ENCODE measurements at places on chromosomes 12 and 14. TPM values are rescaled to one million over a fixed set of nuclear protein-coding genes. Genes with fewer than 3 reads are reported as not detected.
A peak's percentile ranks its signal among the peaks of the same experiment; 100 is the strongest.

DNA sequence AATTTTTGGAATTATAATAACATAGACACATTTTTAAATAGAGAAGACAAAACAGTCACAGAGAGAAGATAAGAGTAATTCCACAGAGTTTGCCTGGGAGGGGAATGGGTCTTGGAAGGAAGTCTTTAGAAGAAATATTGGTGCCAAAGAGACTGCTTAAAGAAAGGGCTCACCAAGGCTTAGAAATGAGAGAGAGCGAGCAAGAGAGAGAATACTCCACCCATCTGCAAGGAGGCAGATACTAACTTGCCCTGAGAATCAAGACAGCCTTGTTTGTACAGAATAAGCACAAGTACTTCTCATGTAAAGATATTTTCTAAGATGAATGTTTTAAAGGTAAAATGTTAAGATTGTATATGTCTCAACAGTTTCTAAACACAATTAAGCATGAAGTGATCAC is 165.5 kb downstream of the SLC38A4 start:
- DNase-seq = no peak

DNA sequence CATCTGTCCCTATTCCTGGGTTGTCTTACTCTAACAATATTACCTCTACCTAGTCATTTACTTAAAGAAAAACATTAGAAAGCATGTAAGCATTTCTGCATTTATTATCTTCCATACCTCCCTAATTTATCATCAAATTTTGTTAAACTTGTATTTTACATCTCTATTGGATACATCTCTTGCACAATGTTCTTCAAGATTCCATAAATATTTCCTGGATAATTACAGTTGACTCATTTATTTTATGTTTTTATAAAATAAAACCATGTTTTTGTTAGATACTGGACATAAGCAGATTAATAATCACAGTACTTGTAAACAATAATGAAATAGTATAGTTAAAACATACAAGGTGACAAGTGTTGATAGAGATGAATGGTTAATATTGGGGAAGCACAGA is 209.0 kb downstream of the TMTC3 start:
- no peak for DNase-seq

DNA sequence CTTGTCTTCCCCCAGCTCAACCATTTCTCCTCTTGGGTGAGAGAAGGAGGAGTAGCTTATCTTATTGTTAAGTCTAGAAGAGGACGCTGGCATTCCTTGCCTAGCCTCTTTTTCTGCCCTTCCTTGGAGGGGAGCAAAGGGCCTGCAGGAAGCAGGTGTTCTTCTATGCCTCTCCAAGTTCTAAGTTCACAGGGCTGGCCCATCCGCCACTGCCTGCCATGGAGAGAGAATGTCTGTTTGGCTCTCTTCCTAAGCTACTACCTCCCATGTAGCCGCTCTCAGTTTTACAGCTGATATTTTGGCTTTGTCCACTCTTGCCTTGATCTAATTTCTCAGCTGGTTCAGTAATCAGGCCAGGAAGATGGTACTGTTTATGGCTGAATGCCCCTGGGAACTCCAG is 201.2 kb downstream of the NTF3 start:
- DNase-seq = no peak

GRCh38 chr12:53798575-53798974 is 46.8 kb upstream of the CISTR start:
- DNase-seq = no peak

GRCh38 chr12:7054925-7055324 is 5.6 kb upstream of the C1S start:
- DNase-seq = no peak

DNA sequence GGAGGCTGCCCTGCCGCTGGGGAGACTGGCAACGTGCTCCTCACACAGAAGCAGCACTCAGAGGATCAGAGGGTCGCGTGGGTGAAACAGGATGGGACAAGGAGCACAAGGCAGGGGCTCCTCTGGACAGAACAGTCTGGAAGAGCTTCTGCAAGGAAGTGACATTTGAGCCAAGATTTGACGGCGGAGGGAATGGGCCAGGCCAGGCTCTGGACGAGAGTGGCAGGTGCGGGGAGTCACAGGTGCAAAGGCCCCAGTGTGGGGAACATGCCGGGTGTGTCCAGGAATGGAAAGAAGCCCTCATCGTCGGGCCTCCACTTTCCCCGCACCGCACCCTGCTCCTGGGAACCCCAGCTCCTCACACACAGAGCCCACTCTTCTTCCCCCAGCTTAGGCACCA is 84.0 kb downstream of the RFLNA start:
- no peak for DNase-seq

DNA sequence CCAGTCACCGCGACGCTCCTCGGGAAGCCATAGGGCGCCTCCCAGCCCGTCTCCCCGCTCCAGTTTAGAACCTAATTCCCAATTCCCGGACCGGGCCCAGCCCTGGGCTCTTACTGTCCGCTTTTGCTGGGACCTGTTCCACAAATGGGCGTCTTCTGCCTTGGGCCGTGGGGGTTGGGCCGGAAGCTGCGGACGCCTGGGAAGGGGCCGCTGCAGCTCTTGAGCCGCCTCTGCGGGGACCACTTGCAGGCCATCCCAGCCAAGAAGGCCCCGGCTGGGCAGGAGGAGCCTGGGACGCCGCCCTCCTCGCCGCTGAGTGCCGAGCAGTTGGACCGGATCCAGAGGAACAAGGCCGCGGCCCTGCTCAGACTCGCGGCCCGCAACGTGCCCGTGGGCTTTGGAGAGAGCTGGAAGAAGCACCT is 797 bp downstream of the UNG start:
- no peak for DNase-seq

DNA sequence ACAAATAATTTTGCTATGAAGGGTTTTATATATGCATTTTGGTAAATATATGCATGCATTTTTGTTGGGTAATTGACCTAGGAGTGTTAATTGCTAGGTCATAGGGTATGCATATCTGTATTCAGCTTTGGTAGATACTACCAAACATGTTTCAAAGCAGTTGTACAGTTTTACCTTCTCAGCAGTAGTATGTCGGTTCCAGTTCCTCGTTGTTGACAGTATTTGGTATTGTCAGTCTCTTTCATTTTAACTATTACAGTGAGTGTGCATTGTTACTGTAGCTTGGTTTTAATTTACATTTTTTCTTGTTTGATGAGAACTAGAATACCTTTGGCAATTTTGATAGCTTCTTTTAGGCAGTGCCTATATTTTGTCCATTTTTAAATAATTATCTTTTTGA is 98.9 kb downstream of the ARID2 start:
- no peak for DNase-seq

GRCh38 chr12:127861406-127861805 is 405.6 kb upstream of the TMEM132C start:
- no peak for DNase-seq

DNA sequence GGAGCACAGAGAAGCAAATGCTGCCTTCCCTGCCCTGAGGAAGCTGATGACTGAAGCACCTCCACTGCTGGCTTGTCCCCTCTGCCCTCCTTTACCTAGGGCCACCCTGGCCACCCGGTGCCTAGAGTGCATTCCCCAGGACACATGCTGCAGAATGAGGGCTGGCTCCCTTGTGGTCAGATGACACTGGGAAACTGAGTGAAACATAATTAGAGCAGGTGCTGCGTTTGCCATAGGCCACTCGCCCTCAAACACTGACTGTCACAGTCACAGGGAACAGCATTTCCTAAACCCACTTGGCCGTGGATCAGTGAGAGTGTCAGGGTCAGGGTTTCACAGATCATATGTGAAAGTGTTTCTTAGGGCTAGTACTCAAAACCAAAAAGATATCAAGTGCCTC is 16.0 kb downstream of the TCHP start:
- DNase-seq = no peak

DNA sequence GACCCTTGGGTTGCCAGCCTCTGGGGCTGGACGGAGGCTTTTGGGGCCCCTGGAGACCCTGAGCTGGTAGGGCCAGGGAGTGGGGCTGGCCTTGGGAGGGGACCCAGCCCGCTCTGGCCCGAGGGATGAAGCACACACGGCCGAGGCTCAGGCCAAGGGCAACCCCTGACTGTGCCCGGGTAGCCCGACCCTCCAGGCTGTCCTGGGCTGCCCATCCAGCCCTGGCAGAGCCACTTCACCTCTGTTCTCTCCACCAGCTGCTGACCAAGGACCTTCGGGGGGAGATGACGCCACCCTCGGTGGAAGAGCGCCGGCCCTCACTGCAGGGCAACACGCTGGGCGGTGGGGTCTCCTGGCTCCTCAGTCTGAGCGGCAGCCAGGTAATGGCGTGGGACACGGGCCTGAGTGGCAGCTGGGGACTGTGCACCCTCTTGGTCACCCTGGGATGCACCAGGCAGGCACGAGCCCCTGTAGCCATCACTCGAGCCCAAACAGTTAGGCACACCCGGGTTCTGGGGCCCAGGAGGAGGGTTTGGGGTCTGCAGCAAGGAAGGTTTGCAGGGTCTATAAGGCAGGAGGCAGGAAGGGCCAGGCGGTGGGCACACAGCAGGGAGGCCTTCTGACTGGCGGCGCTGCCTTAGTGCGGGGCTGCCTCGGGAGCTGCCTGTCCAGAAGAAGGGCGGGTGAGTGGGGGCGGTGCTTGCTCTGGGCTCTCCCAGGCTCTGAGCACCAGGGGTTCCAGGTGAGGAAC is 19.7 kb downstream of the ASPG start:
- no peak for DNase-seq

- DNase-seq = no peak
Observed at GRCh38 chr12:95605087-95605486, 53.8 kb upstream of the USP44 start.

- no peak for DNase-seq
Observed at GRCh38 chr12:58678753-58679152, 241.6 kb downstream of the LRIG3 start.

GRCh38 chr12:112270673-112271072 is 111.6 kb downstream of the HECTD4 start:
- DNase-seq = no peak

GRCh38 chr12:95336387-95337067 is 118.9 kb downstream of the VEZT start:
- DNase-seq = no peak

DNA sequence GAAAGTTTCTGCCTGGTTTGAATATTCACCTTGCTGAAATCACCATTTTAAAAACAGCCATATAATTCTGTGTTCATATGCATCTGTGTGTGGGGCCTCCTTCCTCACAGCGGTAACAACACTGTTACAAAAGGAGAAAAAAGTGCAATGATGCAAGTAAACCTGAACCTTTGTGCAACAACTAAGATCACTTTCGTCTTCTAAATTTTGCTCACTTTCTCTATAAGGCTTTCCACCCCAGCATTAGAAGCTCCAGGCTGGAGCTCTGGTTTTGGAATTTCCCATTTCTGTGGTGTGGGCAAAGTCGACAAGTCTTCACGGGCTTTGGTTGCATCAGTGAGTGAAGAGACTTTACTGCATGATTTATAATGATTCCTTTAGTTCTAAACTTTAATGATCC is 18.4 kb downstream of the FGD6 start:
- no peak for DNase-seq

- DNase-seq = no peak
Observed at GRCh38 chr14:77186911-77187648, 5.5 kb downstream of the TMEM63C start.

DNA sequence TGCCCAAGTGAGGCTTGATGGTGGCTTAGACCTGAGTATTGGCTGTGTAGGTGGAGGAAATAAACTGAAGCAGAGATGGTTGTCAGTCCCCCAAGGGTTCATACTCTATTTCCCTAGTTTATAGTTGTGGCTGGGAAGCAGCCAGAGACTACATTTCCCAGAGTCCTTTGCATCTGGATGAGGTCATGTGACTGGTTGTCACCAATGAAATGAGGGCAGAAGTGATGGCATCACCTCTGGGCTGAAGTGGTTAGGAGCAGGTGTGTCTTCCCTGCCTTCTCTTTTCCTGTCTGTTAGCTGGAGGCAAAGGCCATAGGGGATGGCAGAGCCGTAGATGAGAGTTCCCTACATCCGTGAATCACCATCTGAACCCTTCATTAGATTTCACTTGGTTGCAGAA is 16.3 kb upstream of the NOS1 start:
- no peak for DNase-seq

GRCh38 chr14:99479906-99480869 is at the start of gene SETD3:
Gene SETD3 (minus strand): TSS chr14:99480859. CDS start chr14:99465805, 15,054 bp downstream.
- DNase-seq = peak; percentile 11

- DNase-seq = no peak
Observed at GRCh38 chr12:31850268-31850667, 108.9 kb upstream of the RESF1 start.

- DNase-seq = no peak
Observed at GRCh38 chr14:101047326-101047725, 143.8 kb upstream of the RTL1 start.

- DNase-seq = no peak
Observed at GRCh38 chr14:32545506-32546210, 216.6 kb downstream of the AKAP6 start.

DNA sequence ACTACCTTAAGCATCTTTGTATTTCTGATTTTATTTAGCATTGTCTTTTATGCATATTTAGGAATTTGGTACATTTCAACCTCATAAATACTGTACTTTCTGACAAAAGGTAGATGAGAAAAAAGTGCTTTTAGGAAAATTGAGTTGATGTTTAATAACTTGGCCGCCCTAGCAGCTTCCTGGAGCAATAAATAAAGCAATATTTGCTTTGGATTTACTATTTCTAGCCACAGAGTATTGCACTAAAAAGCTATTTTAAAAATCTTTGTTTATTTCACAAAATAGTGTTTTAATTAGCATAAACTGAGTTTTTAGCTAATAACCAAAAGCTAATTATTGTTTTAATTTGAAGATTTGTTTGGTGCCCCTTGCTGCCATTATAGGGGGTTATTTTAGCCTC is 9.5 kb downstream of the PAPOLA start:
- no peak for DNase-seq

GRCh38 chr12:120229071-120229486 is 28.2 kb upstream of the RPLP0 start:
- DNase-seq = no peak

DNA sequence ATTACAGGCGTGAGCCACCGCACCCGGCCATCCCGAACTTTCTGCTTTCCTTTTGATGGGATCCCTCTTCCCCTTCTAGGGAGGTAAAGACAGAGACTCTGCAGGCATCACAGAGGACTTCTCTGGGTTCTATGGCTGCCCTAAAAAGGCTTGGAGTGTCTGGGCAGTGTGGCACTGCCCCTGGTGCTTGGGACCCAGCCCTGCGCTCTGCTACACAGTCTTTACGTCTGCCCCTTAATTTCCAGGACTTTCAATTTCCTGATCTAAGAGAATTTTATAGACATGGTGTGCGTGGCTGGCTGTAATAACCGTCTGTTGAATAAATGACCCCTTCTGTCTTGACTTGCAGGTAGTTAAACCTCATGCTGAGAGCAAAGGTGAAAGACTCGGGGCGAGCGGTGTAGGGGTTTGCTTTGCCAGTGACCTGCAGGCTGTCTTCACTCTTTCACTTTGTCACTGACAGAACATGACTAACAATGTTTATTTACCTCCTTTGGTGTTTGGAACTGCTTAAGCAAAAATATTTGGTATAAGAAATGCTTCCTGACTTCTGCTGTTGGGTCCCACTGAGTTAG is 110.9 kb upstream of the MAP1LC3B2 start:
- no peak for DNase-seq

GPR84 gene
- not detected for total RNA-seq

APOF gene
- total RNA-seq = not detected

LIN52 gene
- 17.3 TPM for total RNA-seq

ZFP36L1 gene
- 210 TPM for total RNA-seq

MUCL1 gene
- not detected for total RNA-seq

KIAA0586 gene
- total RNA-seq = 9.3 TPM

SLCO1C1 gene
- total RNA-seq = not detected

ARG2 gene
- 4.6 TPM for total RNA-seq

MGP gene
- 0.55 TPM for total RNA-seq

LBHD2 gene
- not detected for total RNA-seq

ARL6IP4 gene
- 118 TPM for total RNA-seq

TC2N gene
- total RNA-seq = 9.4 TPM

AMHR2 gene
- not detected for total RNA-seq
